HL-60 (cell line): ENCODE measurements at places on chromosomes 1 and 21.
A peak's percentile ranks its signal among the peaks of the same experiment; 100 is the strongest.

DNA sequence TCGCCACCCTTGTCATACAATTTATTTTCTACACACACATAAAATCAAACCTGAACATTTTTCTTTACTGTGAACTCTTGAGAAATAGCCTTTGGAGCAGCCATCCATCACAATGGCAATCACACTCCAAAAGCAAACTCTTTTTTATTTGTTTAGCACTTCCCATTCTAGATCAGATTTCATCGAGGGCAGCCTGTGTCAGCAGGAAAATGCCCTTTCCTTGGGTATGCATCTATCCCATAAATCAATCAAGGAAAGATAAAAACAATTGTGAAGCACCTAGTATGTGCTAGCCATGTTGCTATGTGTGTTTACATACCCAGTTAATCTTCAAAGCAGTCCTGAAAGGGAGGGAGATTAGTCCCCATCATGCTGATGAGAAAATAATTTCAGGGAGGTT, 484.1 kb upstream of the USP24 start:
- DNase-seq, result no peak

DNA sequence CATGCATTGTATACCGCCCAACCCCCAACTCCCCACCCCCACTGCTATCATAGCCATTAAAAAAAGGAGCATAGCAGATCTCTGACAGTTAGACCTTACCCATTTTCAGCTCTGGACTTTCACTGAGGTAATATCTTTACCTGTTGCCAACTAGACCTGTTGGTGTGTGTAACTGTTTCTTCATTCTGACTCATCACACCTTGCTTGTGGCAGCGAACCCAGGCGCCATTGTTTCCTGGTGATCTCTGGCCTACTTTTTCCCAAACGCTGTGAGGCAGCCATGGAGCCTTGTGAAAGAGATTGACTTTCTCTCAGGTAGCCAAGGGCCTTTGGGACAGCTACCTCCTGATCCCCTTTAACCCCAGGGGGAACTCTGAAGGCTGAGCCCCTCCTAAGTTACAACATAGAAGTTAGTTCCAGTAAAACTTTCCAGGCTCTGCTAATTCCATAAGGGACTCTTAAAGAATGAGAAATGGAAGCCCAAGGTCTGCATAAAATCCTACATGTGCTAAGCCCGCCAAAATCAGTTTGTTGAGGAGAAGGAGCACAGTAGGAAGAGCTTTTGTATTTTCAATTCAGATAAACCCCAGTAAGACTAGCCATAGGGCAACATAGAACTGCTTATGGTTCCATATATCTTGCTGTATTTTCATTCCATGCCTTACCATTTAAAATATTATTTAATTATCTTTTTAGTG, 196.1 kb upstream of the CAMK1G start:
- no peak for DNase-seq

DNA sequence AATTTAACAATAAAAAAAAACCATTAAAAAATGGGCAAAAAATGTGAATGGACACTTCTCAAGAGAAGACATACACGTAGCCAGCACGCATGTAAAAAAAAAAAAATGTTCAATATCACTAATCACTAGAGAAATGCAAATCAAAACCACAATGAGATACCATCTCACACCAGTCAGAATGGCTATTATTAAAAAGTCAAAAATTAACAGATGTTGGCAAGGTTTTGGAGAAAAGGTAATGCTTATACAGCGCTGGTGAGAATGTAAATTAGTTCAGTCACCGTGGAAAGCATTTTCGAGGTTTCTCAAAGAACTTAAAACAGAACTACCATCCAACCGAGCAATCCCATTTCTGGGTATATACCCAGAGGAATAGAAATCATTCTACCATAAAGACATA, 1091.5 kb upstream of the B3GALT2 start:
- no peak for DNase-seq

DNA sequence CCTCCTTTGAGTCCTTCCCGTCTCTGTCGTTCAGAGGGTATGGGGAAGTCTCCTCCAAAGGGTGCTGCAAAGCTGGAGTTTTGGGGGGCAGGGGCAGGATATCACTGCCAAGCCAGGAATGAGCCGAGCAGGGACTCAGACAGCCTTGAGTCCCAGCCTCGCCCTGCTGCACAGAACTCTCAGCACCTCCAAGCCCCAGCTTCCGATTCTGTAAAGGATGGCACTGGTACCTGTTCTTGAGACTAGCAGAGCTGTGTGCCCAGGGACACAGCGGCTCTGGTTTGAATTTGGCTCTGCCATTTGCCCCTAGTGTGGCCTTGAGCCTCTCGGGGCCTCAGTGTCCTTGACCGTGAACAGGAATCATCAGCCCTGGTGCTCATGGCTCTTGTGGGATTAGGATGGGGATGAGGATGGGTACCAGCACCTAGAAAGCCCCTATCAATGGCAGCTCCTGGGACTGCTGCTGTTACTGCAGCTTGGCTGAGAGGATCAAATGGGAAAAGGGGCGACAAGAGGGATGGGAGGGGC, 1.5 kb upstream of the FBLIM1 start:
- DNase-seq, result no peak

DNA sequence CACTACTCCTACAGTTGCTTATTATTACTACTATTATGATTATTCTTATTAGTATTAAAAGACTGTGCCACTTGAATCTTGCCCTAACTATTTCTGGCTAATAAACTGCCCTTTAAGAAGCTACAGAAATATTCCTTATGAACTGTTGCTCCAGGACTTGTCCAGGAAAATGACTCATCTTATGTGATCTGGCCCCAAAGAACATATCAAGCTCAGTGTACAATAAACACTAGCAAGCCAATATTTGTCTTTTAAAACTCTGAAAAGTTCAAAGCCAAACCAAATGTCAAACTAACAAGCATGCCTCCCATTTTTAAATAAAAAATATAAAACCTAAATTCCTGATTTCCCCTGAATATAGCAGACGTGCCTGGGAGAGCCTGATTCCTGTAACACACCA, 88.7 kb upstream of the SIM2 start:
- DNase-seq, result no peak

- no peak for DNase-seq
These were observed 82.1 kb downstream of the CCDC18 start for GRCh38 chr1:93262645-93263044.

GRCh38 chr1:151988405-151988923, 5.2 kb downstream of the S100A10 start:
- no peak for DNase-seq

GRCh38 chr1:197736685-197737084, 38.6 kb downstream of the DENND1B start:
- no peak for DNase-seq

DNA sequence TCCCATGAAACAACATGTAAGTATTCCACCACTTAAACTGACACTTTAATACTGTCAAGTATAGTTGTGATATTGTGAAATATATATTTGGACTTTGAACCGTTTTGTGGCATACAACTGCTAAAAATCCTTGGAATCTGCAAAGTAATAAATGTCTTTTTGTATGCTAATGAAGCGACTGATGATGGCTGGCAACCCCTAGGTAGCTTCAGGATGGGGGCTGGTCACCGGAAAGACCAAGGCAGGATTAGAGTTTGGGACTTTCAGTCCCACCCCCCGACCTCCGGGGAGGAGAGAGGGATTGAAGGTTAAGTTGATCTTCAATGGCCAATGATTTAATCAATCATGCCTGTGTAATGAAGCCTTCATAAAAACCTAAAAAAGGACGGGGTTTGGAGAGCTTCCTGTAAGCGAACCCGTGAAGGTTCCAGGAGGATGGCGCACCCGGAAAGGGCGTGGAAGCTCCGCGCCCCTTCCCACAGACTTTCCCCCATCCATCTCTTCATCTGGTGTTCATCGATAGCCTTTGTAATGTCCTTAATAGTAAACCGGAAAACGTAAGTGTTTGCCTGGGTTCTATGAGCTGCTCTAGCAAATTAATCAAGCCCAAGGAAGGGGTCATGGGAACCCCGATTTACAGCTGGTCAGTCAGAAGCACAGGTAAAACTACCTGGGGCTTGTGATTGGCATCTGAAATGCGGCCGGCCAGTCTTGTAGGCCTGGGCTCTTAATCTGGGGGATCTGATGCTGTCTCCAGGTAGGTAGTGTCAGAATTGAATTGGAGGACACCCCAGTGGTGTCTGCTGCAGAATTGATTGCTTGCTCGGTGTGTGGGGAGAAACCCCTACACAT, 1.8 kb upstream of the ZNF281 start:
- DNase-seq, result no peak

DNA sequence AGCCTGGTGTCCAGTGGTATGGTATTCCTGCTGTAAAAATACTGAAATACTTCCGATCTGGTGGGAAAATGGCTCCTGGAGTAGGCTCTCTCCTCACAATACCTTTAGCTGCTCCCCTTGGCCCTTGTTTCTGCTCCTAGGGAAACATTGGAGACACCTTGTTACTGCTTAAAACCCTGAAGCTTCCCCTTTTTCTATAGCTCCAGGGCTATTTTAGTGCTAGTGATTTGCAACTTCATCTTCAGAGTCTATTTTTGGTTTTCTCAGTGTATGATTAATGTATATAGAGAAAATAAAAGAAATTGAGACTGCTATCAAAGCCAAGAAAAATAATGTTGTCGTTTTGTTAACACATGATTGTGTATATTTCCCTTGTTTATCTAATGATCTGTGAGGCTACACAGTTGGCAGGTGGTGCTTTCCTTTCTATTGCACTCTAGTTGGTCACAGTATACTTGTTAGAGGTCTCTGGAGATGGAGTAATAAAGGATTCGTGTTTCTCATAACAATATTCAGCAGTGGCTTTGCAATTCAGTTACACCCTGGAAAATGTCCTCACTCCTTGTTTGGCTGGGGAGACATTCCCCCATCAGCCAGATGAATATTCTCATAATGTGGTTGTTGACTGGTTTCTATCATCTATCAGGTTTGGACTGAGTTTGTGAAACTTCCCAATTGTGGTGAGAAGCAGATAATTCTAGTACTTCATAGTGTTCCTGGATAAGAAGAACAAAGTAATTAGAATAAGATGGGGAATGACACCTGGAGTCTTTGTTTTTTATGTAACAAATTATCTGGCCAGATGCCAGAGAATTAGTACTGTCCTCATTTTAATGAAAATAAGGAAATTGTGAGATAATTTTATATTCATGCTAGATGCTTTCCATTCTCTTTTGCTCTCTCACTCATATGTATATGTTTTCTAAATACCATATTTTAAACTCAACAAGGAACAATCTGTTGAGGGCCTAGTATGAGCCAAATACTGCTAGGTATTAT, 44.8 kb upstream of the CACYBP start:
- no peak for DNase-seq

DNA sequence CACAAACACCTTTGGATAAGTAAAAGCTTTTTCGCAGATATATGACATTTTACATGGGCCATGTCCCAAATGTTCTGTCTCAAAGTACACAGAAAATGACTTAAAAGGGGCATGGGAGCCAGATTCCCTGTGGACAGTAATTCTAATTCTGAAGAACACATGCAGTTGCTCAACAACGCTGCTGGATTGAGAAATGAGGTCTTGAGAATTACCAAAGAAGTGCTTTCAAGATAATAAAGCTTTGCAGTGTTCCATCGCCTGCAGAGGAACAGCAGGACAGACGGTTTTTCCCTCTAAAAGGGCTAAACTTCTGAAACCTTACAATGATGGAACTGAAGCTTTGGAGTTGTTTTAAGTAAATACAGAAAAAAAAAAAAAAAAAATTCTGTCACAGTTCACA, 55.3 kb upstream of the HSPA13 start:
- DNase-seq, result peak; percentile 49

DNA sequence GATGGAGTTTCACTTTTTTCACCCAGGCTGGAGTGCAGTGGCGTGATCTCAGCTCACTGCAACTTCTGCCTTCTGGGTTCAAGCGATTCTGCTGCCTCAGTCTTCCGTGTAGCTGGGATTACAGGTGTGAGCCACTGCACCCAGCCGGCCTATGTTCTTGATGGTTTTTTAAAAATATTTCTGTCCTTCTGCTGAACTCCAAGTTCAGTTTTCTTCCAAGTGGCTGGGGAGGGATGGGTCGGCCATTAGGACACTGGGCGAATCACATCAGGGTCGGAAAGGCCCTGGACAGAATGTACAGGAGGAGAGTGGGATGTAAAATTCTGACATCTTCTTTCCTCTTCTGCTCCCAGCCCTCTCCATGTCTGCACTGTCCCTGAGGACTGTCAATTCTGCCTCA, 289.6 kb downstream of the PTPRU start:
- DNase-seq, result no peak

DNA sequence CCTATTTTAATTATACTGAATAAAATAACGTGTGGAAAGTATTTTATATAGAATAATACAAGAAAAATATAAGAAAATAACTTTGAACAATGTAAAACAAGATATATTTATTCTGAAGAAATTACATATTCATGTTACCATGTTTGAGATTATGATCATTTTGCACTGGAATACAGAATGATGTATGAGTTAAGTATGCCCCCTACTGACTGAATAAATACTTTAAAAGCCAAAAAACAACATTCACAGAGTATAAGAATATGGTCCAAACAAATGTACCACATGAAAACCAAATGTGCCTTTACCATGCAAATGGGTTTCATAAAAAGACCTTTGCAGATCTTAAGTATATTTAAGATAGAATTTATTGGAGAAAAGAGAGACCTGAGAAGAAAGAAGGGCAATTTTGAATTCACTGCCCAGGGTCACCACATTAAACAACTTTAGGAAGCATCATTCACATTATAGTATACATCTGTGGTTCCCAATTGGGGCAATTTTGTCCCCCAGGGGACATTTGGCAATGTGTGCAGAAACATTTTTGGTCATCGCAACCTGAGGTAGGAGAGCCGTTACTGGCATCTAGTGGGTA, 136.6 kb upstream of the GFI1 start:
- DNase-seq, result peak; percentile 5

- no peak for DNase-seq
These were observed 20.8 kb downstream of the PPFIA4 start for GRCh38 chr1:203046984-203047630.

DNA sequence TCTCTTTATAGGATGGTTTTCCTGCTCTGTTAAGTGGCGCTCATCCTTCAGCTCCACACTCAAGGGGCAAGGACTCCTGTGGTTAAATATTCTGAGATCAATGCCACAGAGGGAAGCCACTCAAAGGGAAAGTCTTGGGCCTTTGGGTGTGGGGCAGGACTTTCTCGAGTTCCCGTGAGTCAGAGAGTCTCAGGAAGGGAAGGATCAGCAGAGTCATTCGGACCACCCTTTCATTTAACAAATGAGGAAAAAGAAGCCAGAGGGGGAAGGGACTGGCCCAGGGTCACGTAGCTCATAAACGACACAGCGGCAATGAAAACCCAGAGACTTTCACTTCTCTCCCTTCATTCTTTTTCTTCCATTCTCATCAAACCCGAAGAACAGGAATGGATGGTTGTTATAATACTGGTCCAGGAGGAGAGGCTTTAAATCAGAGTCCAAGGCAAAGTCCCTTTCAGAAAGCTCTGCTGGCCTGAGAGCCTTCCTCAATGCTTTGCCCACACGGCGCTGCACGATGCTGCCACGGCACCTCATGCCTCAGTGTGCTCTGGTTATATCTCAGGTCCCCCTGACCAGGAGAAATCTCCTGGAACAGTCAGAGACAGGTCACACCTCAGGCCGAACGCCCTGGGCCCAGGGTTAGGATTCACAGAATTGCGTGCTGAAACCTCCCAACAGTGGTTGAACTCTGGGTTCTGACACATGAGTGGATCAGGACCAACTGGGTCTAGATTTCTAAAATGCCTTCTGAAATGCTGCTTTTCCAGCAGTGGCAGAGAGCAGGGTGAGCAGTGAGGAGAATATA, 65.3 kb downstream of the TENT5C start:
- no peak for DNase-seq

- DNase-seq, result no peak
These were observed 90.6 kb downstream of the OBSCN start for GRCh38 chr1:228298471-228298870.

- no peak for DNase-seq
These were observed 230.3 kb downstream of the DISC1 start for GRCh38 chr1:231856894-231857293.
